Cerebellar nuclear complex (tissue), 1 donor: ENCODE measurements at places on chromosomes 7 and 10.

DNA sequence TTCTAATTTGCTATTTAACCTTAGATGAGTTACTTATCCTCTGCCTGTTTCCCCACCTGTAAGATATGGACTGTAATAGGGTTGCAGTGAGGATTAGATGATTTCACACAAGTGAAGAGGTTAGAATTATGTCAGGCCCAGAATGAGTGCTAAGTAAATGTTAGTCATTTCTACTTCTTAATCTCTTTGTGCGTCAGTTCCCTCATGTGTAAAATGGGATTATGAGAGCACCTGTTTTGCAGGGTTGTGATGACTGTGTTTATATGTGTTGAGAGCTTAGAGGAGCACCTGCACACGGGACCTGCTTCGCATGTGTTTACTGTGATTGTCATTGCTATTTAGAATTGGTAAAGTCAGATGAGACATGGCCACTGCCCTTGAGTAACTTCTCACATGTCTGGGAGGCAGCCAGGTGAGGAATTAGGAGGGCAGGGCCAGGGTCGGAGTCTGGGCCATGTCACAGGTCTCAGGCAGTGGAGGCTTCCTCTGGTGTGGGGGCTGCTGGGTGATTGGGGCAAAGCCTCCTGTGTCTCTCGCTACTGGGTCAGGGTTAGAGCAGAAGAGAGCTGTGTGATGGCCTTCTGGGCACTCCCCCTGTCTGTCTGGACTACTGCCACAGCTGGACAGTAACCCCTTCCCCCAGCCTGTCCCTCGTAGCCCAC, 106.7 kb downstream of the WDFY4 start:
- no peak for DNase-seq

DNA sequence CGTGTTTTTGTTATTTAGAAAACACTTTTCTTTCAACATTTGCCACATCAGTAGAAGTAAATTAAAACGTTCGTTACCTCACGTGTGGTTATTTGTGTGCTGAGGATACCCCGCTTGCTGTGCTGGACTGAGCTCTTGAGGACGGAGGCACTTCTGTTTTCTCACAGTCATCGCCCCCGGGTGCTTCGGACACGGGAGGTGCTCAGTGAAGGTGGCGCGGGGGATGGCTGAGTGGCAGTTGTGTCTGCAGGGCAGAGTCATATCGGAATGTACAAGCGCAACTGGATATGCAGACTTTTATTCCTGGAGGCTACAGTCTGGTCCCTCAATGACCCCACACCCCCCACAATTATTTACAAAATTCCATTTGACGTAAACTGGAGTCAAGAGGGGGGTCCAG, 92.0 kb downstream of the DYNC2I1 start:
- no peak for DNase-seq

DNA sequence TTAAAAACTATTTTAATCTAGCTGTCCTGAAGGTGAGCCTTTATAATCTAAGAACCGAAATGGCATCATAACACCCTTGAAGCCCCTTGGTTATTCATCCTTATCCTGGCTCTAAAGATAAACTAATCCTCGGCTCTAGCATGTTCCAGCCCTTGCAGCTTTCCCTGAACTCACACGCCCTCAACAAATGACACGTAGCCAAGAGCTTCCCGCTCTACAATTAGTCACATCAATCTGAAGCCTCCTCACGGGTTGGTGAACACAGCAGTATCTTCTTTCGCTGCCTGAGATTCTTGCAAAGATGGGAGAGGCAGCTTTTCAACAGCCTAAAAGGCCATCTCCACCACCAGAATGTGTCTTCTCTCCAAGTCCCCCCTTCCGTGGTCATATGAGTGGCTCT, 4.1 kb downstream of the FRMD4A start:
- DNase-seq = no peak

DNA sequence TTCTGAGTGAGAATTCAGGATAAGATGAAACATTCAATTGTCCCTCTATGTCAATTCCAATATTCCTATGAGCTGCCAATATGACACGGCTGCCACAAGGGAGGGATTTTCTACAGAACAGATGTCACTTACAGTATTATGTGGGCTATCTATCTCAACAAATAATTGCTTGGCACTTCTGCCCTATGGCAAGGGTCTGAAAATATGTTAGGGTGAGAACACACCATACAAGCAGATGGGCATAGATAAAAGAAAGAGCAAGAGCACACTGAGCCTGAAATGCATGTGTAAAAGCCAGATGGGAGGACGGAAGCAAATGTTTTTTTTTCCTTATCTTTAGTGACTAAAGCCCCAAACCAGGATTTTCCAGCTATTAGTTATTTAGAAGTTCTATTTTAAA, 70.1 kb upstream of the TFEC start:
- DNase-seq = no peak

DNA sequence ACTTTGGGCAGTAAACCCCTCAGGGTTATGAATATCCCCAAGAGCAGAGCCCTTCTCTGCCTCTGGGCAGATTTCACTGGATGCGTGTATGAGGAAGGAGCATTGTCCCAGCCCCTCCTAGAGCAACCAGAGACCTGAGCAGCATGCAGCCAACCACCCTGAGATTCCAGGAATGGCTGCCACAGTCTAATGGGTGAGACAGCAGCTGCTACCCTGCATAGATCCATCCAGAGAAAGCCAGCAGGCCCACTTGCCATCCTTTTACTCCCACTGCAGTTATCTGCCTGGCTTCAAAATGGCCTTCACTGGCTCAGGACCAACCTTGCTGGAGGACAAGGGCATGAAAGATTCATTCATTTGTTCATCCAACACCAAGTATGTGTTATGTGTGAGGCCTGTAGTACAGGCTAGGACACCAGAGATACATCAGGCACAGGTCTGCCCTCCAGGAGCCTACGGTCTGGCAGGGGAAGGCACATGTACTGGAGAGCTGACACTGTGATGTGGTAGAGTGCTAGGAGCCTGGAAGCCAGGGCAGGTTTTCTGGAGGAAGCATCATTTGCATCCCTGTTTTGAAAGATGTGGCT, 26.2 kb upstream of the C10orf105 start:
- no peak for DNase-seq

DNA sequence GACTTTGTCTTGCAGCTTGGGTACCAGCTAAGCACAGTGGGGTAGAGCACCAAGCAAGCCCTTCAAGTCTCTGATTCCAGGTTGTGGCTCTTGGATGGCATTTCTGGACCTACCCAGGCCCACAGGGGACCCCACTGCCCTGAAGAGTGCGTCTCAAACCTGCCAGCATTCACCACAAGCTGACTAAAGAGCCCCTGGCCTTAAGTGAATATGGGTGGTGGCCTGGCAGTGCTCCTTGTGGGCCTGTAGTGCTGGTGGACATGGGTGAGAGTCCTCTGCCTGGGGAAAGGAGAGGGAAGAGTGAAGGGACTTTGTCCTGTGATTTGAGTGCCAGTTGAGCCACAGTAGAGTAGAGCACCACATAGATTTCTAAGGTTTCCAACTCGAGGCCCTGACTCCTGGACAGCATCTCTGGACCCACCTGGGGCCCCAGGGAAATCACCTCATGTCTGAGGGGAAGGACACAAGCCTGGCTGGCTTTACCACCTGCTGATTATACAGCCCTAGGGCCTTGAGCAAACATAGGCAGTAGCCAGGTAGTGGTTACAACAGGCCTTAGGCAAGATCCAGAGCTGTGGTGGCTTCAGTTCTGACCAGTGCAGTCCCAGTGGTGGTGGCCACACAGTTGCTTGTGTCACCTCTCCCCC, 23.7 kb downstream of the GSDME start:
- no peak for DNase-seq

DNA sequence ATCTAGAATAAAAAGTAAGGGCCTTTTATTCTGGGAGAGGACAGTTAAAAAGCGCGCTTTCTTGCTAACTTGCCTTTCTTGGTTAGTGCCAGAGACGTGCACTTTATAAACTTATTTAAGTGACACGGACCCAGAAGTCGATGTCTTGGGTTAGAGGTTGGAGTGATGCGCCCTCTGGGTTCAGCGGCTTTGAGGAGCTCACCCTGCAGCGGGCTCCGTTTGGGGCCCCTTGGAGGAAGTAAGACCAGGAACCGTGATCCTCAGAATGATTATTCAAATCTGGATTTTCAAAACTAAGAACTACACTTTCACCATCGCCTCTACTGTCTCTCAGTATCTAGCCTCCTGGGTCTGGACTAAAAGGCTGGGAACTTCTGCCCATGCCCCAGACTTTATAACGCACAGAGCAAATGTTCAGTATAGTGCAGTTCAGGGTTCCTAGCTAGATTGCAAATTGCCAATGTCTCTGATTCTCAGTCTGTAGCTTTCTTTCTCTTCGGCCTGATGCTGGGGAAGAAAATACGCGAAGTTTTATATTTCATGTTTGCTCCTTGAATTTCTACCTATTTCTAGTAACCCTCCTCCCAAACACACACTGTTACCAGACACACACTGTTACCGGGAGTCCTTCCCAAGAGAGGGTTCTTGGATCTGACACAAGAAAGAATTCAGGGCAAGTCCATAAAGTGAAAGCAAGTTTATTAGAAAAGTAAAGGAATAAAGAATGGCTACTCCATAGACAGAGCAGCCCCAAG, 18.6 kb upstream of the SMO start:
- DNase-seq = no peak

GRCh38 chr10:30538086-30538485, 91.5 kb downstream of the LYZL2 start:
- DNase-seq = no peak

GRCh38 chr10:92242910-92243671, 47.8 kb downstream of the CPEB3 start:
- peak; percentile 55 for DNase-seq

- no peak for DNase-seq
Measured at GRCh38 chr10:106967452-106967851, 197.1 kb downstream of the SORCS1 start.

- no peak for DNase-seq
Measured at GRCh38 chr10:75032813-75033212, 78.6 kb upstream of the SAMD8 start.

GRCh38 chr7:142391191-142391992, 133.5 kb upstream of the PRSS58 start:
- DNase-seq = no peak

DNA sequence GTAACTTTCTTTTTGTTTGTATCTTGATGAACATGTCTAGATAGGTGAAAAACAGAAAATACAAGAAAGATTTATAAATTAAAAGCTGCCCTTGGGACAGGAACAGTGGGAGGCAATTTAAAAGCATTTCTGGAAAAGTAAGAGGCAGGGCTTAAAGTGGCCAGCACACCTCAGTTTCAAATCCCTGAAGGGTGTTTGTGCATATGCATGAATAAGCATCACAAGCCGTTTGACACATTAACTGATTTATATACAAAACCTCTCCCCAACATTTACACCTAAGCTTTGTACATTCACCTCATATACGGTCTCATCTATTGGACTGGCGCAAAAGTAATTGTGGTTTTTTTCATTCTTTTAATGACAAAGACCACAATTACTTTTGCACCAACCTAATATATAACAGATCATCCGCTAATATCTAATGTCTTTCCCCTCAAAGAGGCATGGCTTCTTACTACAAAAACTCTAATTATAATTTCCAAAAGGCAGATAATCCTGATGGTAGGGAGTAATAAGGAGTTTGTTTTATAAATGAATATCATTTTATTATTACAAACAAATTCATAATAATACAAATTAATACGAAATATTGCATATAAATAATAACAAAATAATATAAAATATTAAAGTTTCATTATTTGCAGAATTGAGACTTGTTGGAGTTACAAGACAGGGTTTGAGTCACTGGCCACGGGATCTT, 48.3 kb downstream of the LRGUK start:
- DNase-seq = no peak

DNA sequence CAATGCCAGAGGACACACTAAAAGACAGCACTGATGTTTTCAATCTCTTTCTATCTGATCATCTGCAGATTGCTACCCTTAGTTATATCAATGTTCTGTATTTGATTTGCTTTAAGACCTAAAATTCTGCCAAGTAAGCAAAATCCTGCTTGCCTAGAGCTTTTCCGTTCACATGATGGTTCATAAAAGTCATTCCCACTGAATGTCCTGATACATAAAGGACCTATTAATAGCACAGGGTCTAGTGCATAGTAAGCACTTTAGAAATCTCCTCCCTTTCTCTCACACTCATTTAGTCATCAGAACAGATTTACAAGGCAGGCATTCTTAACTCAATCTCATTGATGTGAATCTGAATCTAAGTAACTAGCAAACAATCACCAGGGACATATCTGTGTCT, 68.8 kb downstream of the PCGF5 start:
- no peak for DNase-seq

GRCh38 chr7:47812429-47813136, 135.7 kb downstream of the PKD1L1 start:
- no peak for DNase-seq

- no peak for DNase-seq
Measured at GRCh38 chr10:94199565-94199964, 163.2 kb downstream of the NOC3L start.

GRCh38 chr10:33776419-33777070, 442.1 kb upstream of the NRP1 start:
- DNase-seq = no peak

GRCh38 chr10:101779544-101780186, 3.6 kb downstream of the NPM3 start:
- DNase-seq = no peak

GRCh38 chr7:151756076-151756731, 120.7 kb downstream of the PRKAG2 start:
- no peak for DNase-seq

DNA sequence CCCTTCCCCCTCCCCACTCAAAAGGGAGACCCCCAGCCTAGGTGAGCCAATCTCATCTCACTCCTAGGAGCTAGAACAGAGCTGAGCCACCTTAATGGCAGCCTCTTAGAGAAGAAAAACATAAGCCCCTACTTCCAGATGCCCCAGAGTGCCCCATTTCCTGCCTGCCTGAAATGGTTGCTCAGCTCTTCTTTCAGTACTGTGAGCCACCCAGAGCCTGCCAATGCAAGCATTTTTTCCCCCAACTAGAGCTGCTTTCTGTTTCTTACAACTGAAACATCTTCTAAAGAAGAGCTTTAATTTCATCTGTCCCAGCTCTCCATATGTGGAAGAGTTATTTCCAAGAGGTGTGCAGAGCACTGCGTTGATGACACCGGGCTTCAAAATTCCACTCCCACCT, 136.7 kb downstream of the PLPP4 start:
- no peak for DNase-seq

DNA sequence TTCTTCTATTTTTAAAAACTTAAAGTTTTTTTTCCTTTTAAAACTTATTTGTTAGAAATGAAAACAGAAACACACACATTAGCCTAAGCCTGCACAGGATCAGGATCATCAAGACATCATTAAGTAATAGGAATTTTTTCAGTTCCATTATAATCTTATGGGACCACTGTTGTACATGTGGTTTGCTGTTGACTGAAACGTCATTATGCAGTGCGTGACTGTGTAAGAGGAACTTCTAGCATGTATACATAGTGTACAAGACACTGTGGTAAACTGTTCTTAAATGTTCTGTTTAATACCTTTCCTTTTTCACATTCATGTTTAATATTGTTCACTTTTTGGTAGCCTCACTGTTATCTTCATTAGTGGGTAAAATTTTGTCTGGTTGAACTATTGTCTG, 12.1 kb downstream of the ENTPD7 start:
- no peak for DNase-seq

DNA sequence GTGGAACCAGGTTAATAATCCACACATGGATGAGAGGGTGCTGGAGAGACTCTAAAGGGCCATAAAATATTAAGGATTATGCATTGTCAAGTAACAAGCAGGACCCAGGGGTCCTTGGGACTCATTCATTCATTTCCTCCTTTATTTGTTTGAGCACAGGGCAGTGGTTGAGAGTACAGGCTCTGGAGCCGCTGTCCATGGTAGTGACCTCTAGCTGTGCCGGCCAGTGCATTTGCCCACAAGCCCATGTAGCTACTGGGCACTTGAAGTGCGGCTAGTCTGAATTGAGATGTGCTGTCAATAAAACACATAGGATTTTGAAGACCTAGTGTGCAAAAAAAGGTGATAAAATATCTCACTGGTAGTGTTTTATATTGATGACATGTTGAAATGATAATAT, 137.6 kb downstream of the C10orf105 start:
- DNase-seq = no peak
